ENCODE measurements at places on chromosomes 2 and 18.

- DNase-seq, result no peak
Measured at GRCh38 chr2:239429473-239430350, 28.9 kb upstream of the HDAC4 start.

DNA sequence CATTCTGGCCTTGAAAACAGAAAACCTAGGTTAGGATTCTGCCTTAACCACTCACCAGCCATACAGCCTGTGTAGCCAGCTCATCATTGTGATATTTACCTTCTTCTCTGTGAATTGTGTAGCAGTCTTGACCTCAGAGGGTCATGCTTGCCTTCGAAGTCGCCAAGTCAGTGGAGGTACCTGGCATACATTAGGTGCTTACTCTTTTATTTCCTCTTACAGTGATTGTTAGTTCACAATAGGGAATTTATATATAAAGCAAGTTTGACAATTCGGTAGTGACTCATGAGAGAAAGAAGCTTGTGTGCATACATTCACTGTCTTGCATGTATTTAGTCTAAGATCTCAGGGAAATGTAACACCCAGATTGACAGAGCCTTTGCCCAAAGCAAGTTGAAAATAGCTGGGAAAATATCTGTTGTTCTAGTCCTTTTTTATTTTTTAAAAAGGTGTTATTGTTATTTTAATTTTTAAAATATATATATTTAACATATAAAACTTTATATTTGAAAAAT, 290.6 kb downstream of the PTGR3 start:
- no peak for DNase-seq

GRCh38 chr2:230899786-230900185, 25.3 kb downstream of the GPR55 start:
- no peak for DNase-seq

DNA sequence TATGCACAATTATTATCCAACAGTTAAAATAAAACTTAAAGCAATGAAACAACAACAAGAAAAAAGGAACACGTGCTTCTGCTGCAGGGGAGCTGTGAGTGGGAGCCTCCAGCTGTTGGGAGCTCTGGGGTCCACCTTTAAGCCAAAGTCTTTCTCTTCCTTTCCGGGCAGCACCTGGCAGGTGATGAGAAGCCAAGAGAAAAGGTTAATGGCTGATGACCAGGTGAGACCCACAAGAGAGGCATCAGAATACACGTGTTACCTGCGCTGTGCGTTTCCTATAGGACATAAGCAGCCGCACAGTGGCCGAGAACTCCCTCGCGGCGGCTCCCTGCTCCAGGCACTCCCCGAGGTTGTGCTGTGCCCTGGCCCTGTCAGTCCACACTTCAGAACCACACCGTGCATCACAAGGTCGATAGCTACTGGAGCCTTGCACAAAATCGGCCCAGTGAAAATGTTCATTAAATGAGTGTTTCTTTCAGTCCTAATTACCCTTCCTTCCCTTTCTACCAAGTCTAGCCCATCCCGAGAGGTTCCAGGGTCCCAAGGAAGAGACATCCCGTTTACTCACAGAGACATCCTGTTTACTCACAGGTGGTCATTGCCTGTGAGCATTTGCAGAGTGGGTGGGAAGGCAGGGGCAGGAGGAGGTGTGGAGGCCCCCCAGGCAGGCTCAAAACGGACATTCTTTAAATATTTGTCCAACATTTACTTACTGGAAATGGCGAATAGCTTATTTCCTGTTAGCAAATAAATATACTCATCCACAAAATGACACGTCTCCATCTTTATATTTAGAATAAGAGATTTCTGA, 44.9 kb upstream of the ASB18 start:
- DNase-seq, result no peak

DNA sequence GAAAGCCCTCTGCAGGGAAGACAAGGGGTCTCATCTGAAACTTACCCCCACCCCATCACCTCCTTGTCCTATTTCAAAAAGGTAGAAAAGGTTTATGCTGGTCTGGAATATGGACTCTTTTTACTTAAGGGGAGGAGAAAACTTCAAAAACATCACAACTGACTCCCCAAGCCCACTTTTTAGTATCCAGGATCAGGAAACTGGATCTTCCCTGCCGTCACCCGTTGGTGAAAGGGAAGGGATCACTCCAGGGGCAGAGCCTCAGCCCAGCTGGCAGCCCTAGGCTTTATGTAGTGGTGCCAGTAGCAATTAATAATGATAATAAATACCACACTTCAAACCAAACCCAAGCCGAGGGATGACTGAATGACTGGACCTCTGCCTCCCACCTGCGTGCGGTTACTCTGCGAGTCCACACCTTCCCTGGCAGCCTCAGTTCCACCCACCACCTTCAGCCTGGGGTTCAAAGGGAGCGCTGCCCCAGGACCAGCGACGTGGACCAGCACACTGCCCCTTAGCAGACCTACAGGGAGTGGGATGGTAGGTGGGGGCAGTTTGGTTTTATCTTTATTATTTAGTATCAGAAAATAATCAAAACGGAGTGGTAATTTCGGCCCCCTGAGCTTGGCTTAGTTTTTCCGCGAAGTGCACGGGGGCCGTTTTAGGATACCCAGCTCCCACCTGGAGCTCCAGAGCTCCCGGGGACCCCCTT, 4.9 kb upstream of the GATA6 start:
- DNase-seq, result no peak

DNA sequence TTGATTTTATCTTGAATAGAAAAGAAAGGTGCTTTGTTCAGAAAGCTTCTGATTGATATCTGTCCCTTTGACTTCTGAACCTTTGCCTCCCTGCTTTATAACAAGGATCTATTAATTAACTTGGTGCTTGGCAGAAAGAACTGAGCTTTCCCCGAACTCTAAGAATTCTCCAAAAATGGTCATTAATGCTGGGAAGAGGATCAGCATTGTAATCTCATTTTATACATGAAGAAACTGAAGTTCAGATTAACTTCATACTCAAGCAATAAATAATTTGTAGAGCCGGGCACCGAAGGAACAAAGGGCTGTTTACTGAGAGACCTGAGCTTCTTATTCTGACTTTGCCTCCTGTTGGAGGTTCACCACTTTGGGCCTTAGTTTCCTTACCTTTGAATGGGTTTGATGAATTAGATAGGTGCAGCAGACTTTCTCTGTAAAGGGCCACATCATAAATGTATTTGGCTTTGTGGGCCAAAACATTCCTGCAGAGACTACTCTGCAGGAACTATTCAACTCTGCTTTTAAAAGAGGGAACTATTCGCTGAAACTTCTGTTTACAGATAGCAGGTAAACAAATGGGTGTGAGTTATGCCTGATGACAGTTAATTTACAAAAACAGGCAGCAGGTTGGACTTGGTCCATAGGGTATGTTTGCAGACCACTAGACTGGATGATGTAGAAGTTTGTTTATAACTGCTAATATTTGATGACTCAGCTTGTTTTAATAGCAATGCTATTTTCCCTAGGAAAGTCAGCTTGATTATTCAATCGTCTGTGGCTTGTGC, 272.9 kb downstream of the TGIF1 start:
- DNase-seq, result no peak

DNA sequence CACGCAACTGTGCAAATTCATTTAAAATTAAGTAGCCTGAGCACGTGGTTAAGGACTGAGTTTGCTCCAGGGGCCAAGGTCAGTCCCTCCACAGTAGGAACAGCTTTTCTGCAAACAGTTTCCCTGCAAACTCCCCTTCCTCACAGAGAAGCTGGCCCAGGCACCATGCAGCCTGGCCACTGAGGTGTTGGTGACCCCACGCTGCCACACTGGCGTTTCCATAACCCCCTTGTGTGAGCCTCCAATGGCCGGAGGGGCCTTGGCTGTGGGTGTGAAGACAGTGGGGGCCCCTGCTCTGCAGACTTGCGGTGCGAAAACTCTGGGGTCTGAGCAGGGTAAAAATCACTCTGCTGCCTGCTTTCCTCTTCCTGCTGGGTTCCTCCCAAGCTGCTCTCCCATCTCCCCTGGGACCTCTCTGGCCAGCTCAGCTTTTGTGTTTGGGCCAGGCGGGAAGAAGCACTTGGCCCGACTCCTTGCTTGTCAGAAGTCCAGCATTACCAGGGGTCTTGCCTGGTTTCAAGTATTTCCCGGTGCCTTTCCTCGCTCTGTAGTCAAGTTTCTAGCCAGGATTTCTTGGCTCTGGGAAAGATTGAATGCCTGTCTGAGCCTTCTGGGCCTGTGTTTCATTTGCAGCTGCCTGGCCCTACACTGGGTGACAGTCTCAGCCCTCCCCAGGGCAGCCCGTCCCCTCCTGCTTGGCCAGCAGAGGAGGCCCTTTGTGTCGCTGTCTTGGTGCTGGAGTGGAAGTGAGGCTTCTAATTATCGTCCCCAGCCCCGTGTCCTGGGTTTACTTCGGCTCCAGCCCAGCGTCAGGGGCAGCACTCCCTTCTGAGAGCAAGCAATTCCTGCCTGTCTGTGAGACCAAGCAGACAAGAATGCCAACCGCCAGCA, 131.4 kb upstream of the SLC1A4 start:
- peak; percentile 77 for DNase-seq

GRCh38 chr2:29015701-29016470, 34.8 kb downstream of the TOGARAM2 start:
- no peak for DNase-seq

DNA sequence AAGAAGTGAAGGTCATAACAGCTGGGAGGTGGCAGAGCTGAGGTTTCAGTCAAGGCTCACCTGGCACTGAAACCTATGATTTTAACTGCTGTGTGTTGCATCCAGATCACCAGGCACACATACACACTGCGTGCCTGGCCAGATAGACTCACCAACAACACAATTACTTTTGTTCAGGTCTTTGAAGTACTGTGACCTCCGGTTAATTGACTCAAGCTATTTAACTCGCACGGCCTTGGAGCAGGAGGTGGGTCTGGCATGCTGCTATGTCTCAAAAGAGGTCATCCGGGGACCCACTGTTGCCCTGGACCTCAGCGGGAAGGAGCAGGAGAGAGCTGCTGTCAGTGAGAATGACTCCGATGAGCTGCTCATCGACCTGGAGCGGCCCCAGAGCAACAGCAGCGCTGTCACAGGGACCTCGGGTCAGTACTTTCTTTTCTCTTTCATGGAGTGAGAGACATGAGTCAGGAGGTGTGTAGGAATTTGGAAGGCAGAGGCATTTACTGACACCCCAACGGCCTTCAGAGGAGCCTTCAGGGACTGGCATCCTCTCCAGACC, 104.1 kb downstream of the ESCO1 start:
- no peak for DNase-seq

GRCh38 chr2:101002562-101003277, 631 bp downstream of the RPL31 start:
- no peak for DNase-seq

DNA sequence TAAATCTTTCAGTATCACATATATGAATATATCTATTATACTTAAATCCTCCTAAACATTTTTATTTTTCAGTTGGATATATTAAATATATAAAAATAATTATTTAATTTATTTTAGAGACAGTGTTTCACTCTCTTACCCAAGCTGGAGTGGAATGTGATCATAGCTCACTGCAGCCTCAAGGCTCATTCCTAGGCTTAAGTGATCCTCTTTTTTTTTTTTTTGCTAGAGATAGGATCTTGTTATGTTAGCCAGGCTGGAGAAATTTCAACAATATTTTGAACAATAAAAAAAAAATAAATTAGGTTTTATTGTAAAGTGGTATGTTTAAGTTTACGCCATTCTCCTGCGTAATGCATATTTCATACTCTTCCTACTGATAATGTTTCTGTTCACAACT, 4.2 kb downstream of the SPAST start:
- no peak for DNase-seq

DNA sequence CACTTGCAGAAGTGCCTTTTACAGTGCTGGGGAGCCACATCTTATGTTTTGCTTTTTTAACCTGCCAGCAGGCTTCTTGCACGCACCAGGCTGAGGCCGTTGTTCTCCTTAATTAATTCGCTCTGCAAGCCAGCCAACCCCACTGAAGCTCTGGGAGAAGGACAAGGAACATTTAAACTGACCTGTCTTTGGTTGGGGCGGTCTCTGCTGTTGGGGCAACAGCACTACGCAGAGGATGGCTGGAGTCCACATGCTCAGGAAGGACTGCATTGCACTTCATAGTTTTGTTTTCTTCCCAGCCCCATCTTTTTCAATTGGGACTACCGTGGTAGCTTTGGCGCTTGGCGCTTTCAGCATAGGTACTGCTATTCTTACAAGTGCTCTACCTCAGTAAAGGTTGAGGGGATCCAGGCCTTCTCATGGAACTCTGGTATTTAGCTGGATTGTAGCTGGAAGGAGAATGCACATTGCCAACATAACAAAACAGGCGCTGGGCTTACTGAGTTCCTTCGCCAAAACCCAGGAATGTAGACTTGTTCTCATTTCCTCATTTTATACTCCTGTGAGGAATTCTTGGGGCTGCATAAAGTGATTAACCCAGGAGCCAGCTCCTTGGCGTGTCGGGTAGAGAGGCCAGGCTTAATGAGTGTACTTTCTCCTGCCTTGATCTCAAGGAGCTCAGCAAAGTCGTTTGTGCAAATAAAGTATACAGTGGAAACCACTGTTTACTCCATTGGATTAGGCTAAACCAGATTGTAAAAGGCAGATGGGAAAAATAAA, 146.2 kb downstream of the PRKCE start:
- no peak for DNase-seq

DNA sequence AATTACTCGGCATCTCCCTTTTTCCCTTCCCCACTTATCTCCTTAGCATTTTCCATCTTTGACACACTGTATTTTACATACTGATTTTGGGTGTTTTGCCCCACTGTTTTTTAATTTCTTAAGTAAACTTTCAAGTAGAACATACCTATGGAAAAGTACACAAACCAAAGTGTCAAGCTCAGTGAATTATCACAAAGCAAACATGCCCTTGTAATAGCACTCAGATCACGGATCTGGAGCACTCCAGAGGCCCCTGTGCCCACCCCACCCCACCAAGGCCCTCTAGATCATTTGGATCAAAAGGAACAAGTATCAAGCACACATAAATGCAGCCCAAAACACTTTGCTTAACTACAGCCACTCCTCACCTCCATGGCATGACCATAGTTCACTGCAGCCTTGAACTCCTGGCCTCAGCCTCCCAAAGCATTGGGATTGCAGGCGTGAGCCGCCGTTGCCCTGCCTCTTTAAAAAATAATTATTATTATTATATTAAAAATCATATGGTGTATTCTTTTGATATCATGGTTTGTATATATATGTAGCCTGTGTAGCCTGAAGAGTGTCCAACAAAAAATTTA, 38.1 kb downstream of the FER1L5 start:
- no peak for DNase-seq

- DNase-seq, result no peak
Measured at GRCh38 chr2:61282104-61282590, 120.2 kb downstream of the C2orf74 start.
